ENCODE measurements at places on chromosomes 1 and 21.
A peak's percentile ranks its signal among the peaks of the same experiment; 100 is the strongest.

GRCh38 chr1:86774305-86775295 lies 70.2 kb downstream of the SH3GLB1 start:
- H3K4me3 ChIP-seq, result no peak overlapping the region
- H3K4me1 ChIP-seq, result peaks cover 3% of the 10 kb centered on the region
- H3K27me3 ChIP-seq, result no peaks in the 10 kb centered on the region

- H3K27me3 ChIP-seq, result no peaks in the 10 kb centered on the region
- H3K36me3 ChIP-seq, result peaks cover 15% of the 10 kb centered on the region
- no peak within 1 kb of the TSS for H3K4me3 ChIP-seq
- DNase-seq, result no peak
- H3K27ac ChIP-seq, result no peak within 1 kb of the TSS
- H3K4me1 ChIP-seq, result no peaks in the 10 kb centered on the region
These were observed at the start of gene CCDC17 for GRCh38 chr1:45623972-45624371. Gene CCDC17 (minus strand): TSS chr1:45624054. CDS start chr1:45623909, 145 bp downstream.

- no peaks in the 10 kb centered on the region for H3K27me3 ChIP-seq
- no peak overlapping the region for H3K4me3 ChIP-seq
- H3K27ac ChIP-seq, result no peak overlapping the region
- H3K36me3 ChIP-seq, result no peaks in the 10 kb centered on the region
These were observed 435 bp downstream of the ILF2 start for GRCh38 chr1:153670257-153670858.

GRCh38 chr1:244431166-244431565 lies 20.5 kb downstream of the ADSS2 start:
- H3K36me3 ChIP-seq, result peaks cover 33% of the 10 kb centered on the region
- H3K4me1 ChIP-seq, result no peaks in the 10 kb centered on the region
- H3K4me3 ChIP-seq, result no peak overlapping the region

GRCh38 chr21:32309906-32310460 lies 11.3 kb downstream of the MRAP start:
- DNase-seq, result no peak
- H3K4me3 ChIP-seq, result no peak overlapping the region
- peaks cover 15% of the 10 kb centered on the region for H3K36me3 ChIP-seq
- H3K27ac ChIP-seq, result no peak overlapping the region
- H3K4me1 ChIP-seq, result no peaks in the 10 kb centered on the region

- peak; percentile 80 for DNase-seq
- no peak overlapping the region for H3K27ac ChIP-seq
- peaks cover 92% of the 10 kb centered on the region for H3K36me3 ChIP-seq
- no peaks in the 10 kb centered on the region for H3K27me3 ChIP-seq
- peaks cover 7% of the 10 kb centered on the region for H3K4me1 ChIP-seq
- H3K4me3 ChIP-seq, result no peak overlapping the region
These were observed 65.0 kb downstream of the SYT6 start for GRCh38 chr1:114088392-114089299.

GRCh38 chr1:179995576-179995975 lies 41.0 kb downstream of the CEP350 start:
- H3K27ac ChIP-seq, result no peak overlapping the region
- no peak for DNase-seq
- peaks cover 6% of the 10 kb centered on the region for H3K36me3 ChIP-seq
- H3K4me3 ChIP-seq, result no peak overlapping the region
- no peaks in the 10 kb centered on the region for H3K4me1 ChIP-seq

- H3K36me3 ChIP-seq, result peaks cover 17% of the 10 kb centered on the region
- no peaks in the 10 kb centered on the region for H3K27me3 ChIP-seq
- peak; percentile 57 for DNase-seq
- peak overlapping the region; percentile 99 for H3K4me3 ChIP-seq
- H3K4me1 ChIP-seq, result no peaks in the 10 kb centered on the region
These were observed 1.7 kb downstream of the TOR1AIP1 start for GRCh38 chr1:179883745-179884138.

GRCh38 chr21:46557919-46558392 lies 46.9 kb downstream of the S100B start:
- no peaks in the 10 kb centered on the region for H3K4me1 ChIP-seq
- H3K27me3 ChIP-seq, result no peaks in the 10 kb centered on the region
- no peak overlapping the region for H3K27ac ChIP-seq
- no peak overlapping the region for H3K4me3 ChIP-seq

- no peak for DNase-seq
- H3K27ac ChIP-seq, result no peak overlapping the region
These were observed 317.2 kb upstream of the C1orf87 start for GRCh38 chr1:60390593-60391282.

GRCh38 chr1:28249013-28249865 lies 10.1 kb upstream of the SESN2 start:
- peak overlapping the region; percentile 26 for H3K27ac ChIP-seq
- DNase-seq, result no peak

DNA sequence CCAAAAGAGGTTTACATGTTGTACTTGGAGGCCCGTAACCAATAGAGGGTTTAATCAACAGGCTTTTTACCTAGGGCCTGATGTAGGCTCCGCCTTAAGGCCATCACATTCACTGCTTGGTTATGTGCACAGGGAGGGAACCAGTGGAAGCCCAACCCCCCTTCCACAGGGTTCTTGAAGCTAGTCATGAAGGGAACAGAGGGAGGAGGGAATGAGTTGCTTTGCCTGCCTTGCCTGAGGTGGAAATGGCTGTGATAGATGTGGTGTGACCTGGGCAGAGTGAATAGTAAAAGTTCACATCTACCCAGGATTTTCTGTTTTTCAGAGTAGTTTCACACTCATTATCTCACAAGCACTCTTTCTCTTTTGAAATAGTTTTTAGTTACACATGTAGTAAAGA lies 215.1 kb downstream of the ST6GALNAC3 start:
- H3K36me3 ChIP-seq, result no peaks in the 10 kb centered on the region
- no peak overlapping the region for H3K27ac ChIP-seq
- no peaks in the 10 kb centered on the region for H3K27me3 ChIP-seq
- H3K4me3 ChIP-seq, result no peak overlapping the region
- DNase-seq, result no peak

GRCh38 chr21:38491536-38491935 lies 6.7 kb downstream of the ERG start:
- H3K36me3 ChIP-seq, result no peaks in the 10 kb centered on the region
- no peaks in the 10 kb centered on the region for H3K4me1 ChIP-seq
- DNase-seq, result no peak

DNA sequence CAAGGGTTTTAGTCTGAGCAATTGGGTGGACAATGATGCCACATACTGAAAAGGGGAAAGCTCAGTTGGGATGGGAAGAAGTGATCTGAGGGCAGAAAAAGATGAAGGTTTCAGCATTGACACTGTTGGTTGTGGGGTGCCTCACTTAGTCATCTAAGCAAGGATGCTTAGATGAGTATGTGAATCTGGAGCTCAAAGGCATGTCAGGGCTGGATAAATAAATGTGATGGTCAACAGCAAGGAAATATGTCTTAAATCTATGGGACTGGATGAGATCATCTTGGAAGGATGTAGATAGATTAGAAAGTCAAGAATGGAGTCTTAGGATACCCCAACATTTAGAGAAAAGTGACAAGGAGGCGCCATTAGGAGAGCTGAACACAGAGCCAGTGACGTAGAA lies 114.6 kb downstream of the ZBTB18 start:
- H3K36me3 ChIP-seq, result no peaks in the 10 kb centered on the region
- H3K4me1 ChIP-seq, result peaks cover 16% of the 10 kb centered on the region
- H3K27ac ChIP-seq, result no peak overlapping the region
- H3K27me3 ChIP-seq, result no peaks in the 10 kb centered on the region

DNA sequence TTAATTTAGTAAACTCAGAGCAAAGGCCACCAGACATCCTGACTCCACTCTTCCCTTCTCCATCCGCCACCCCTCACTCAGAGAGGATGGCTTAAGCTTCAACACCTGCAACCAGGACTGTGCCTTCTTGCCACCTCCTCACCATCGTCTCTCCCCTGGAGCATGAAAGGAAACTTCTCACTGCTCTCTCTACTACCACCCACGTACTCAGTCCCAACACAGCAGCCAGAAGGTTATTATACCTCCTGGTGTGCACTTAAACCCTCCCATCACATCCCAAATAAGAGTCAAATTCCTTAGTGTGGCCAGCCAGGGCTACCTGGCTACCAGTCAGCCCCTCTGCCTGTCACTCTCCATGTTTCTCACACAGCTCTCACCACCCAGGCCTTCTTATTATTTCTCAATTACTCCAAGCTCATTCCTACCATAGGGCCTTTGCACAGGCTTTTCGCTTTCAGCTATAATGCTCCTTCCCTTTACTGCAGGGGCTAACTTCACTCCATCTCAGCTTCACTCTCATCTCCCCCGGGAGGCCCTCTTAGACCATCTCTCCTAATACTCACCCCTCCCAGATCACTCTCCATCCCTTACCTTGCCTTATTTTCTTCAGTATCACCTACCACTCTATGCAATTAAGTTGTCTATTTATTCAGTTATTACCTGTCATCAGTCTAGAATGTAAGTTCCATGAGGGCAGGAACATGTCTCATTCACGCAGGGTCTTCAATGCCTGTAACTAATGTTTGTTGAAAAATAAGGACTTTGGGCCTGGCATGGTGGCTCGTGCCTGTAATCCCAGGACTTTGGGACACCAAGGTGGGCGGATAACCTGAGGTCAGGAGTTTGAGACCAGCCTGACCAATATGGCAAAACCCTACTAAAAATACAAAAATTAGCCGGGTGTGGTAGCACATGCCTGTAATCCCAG lies 137.5 kb downstream of the TOMM20 start:
- no peaks in the 10 kb centered on the region for H3K36me3 ChIP-seq
- H3K4me1 ChIP-seq, result peaks cover 4% of the 10 kb centered on the region
- no peak overlapping the region for H3K27ac ChIP-seq
- no peak overlapping the region for H3K4me3 ChIP-seq

- H3K36me3 ChIP-seq, result peaks cover 28% of the 10 kb centered on the region
- H3K4me3 ChIP-seq, result no peak overlapping the region
- no peak overlapping the region for H3K27ac ChIP-seq
- H3K27me3 ChIP-seq, result no peaks in the 10 kb centered on the region
- no peak for DNase-seq
- no peaks in the 10 kb centered on the region for H3K4me1 ChIP-seq
These were observed 52.7 kb upstream of the GPR153 start for GRCh38 chr1:6313393-6314200.

DNA sequence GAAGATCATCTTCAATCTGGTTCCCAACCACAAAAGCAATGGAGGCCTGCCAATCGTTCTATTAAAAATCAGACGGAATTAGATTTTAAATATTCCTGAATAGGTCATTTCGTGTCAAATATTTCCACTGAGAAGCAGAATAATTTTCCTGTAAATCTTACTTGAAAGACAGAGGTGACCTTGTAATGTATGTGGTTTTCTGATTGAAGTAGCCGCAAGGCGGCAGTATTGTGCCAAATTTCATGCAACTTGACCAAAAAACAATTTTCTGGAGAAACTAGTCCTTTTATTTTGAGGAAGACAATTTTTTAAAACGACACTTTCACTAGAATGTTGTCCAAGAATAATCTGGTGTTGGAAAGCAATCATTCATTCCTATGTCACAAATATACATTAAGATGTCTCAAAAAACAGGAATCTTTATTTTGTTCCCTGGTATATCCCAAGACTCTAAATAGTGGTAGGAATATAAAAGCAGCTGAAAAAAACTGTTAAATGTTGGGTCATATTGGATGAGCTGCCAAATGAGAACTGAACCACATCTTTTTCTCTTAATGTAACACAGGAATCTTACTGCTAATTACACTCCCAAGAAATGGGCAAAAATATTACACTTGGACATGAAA lies 33.6 kb downstream of the SPAG17 start:
- H3K4me1 ChIP-seq, result no peaks in the 10 kb centered on the region
- DNase-seq, result peak; percentile 46
- no peaks in the 10 kb centered on the region for H3K27me3 ChIP-seq
- H3K27ac ChIP-seq, result no peak overlapping the region

DNA sequence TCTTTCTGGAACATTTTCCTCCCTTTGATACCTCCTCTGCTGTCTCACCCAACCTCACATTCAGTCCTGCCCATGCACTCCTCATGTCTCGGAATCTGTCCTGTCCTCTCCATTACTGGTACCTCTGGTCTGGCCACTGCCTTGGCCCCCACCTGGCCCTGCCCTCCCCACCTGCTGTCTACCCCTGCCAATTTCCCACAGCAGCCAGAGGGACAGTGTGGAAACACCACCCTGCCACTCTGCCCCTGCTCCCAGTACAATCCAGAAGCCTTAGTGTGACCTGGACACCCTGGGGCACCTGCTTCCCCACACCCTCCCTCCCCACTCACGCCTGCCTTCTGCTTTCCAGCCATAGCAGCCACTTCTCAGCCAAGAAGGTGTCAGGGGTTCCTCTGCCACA lies 534.4 kb downstream of the MATN1 start:
- no peak overlapping the region for H3K27ac ChIP-seq
- H3K27me3 ChIP-seq, result no peaks in the 10 kb centered on the region
- no peaks in the 10 kb centered on the region for H3K4me1 ChIP-seq

DNA sequence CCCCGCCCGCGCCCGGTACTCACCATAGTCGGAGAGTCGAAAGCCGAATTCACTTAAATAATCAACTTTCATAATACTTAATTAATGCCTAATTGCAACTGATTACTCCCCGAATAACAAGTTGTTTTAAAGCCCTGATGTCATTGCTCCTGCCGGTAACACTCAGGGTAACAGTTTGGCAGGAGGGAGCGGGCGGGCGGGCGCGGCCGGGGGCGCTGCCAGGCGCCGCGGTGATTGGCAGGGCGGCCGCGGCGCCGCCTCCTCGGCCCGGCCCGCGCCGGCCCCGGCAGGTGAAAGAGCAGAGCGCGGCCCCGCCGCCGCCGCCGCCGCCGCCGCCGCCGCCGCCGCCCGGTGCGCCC lies 102.2 kb downstream of the CASZ1 start:
- DNase-seq, result peak; percentile 53
- H3K27ac ChIP-seq, result no peak overlapping the region
- H3K36me3 ChIP-seq, result no peaks in the 10 kb centered on the region
- H3K27me3 ChIP-seq, result no peaks in the 10 kb centered on the region
- H3K4me3 ChIP-seq, result peak overlapping the region; percentile 69

GRCh38 chr1:160879056-160879455 lies 5.9 kb downstream of the ITLN1 start:
- no peak overlapping the region for H3K4me3 ChIP-seq
- H3K36me3 ChIP-seq, result no peaks in the 10 kb centered on the region
- no peaks in the 10 kb centered on the region for H3K27me3 ChIP-seq
- no peak for DNase-seq
- H3K4me1 ChIP-seq, result no peaks in the 10 kb centered on the region

DNA sequence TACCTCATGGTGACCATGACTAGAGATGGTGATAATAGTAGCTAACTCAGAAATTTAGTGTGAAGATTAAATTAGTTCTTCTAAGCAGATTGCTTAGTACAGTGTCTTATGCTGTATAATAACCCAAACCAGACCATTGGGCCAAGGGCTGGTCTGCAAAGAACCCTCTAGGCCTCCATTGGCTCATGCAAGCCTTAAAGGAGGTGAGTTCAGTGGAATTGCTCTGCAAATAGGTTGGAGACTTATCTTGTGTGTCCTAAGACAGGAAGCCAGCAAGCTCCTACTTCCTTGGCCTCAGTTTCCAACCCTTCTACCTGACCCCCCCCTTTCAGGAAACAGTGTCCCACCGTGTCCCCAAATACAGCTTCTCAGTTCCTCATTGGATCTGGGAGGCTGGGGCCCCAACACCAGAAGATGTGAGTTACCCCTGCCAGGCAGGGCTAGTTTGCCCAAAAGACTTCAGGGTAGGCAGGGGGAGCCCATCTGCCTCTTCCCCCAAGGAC lies 1.9 kb upstream of the MEF2D start:
- no peaks in the 10 kb centered on the region for H3K27me3 ChIP-seq
- H3K27ac ChIP-seq, result no peak overlapping the region
- no peaks in the 10 kb centered on the region for H3K36me3 ChIP-seq
- H3K4me1 ChIP-seq, result peaks cover 19% of the 10 kb centered on the region

Measured in H9 (cell line).